Articular chondrocyte of knee joint (primary cell): ENCODE measurements at places on chromosomes 4 and X. TPM values are rescaled to one million over a fixed set of nuclear protein-coding genes. Genes with fewer than 3 reads are reported as not detected.

SLITRK4 gene
- under 0.01 and 0.11 TPM in 2 replicates for total RNA-seq

MAML3 gene
- 0.11 and 0.13 TPM in 2 replicates for total RNA-seq

CFAP47 gene
- under 0.01 TPM in 1 of 2 replicates, not detected in the other for total RNA-seq

ZNF732 gene
- 0.78 and 1.4 TPM in 2 replicates for total RNA-seq

KLHL4 gene
- total RNA-seq, result 0.22 TPM in 1 of 2 replicates, not detected in the other

ERCC6L gene
- 2.4 and 3.6 TPM in 2 replicates for total RNA-seq

PCGF3 gene
- 24.0 and 27.2 TPM in 2 replicates for total RNA-seq

HERC5 gene
- 1.3 and 2.9 TPM in 2 replicates for total RNA-seq

STIM2 gene
- total RNA-seq, result 15.4 and 17.6 TPM in 2 replicates

PPP1R2C gene
- not detected in 2 replicates for total RNA-seq

LETM1 gene
- 43.5 and 52.1 TPM in 2 replicates for total RNA-seq

CLNK gene
- total RNA-seq, result not detected in 2 replicates

SPATA4 gene
- 0.13 TPM in 1 of 2 replicates, not detected in the other for total RNA-seq

ATP1B4 gene
- total RNA-seq, result not detected in 2 replicates

CENPVL1 gene
- not detected in 2 replicates for total RNA-seq

MAOB gene
- total RNA-seq, result 3.5 and 3.8 TPM in 2 replicates

ADH1C gene
- 0.26 and 0.32 TPM in 2 replicates for total RNA-seq

CPZ gene
- 10.8 and 11.6 TPM in 2 replicates for total RNA-seq
